A549 treated with CpdA at 1 μM for 4 hours (cell line): ENCODE measurements at places on chromosomes 2 and 18. TPM values are rescaled to one million over a fixed set of nuclear protein-coding genes. Genes with fewer than 3 reads are reported as not detected.

Gene DNMT3A
- total RNA-seq = 6.1 to 8.4 TPM (median 8.3 TPM) in 5 replicates

Gene TRIM54
- 0.34 to 0.73 TPM (median 0.48 TPM) in 5 replicates for total RNA-seq

Gene RHOB
- total RNA-seq = 113 to 194 TPM (median 184 TPM) in 5 replicates

Gene POTEE
- 0.03 to 0.08 TPM (median 0.06 TPM) in 4 of 5 replicates, not detected in the other for total RNA-seq

Gene ITGB1BP1
- 148 to 181 TPM (median 160 TPM) in 5 replicates for total RNA-seq

Gene LRATD1
- total RNA-seq = 0.03 to 0.09 TPM (median 0.07 TPM) in 3 of 5 replicates, not detected in the others

Gene RUFY4
- not detected in 5 replicates for total RNA-seq

Gene CIB4
- 0.35 TPM in 1 of 5 replicates, not detected in the others for total RNA-seq

Gene METAP1D
- total RNA-seq = 2.9 to 5.9 TPM (median 3.6 TPM) in 5 replicates

Gene NTSR2
- total RNA-seq = 0.05 TPM in 1 of 5 replicates, not detected in the others

Gene GAREM1
- 2.1 to 2.8 TPM (median 2.4 TPM) in 5 replicates for total RNA-seq

Gene KCNK3
- 0.84 to 1.5 TPM (median 1.2 TPM) in 5 replicates for total RNA-seq

Gene THAP4
- total RNA-seq = 58.1 to 87.7 TPM (median 74.3 TPM) in 5 replicates

Gene CXCR4
- total RNA-seq = 0.41 to 1.0 TPM (median 0.55 TPM) in 5 replicates

Gene SCN7A
- total RNA-seq = not detected in 5 replicates

Gene C2orf49
- total RNA-seq = 13.8 to 18.6 TPM (median 15.3 TPM) in 5 replicates
